Stimulated activated CD8-positive, alpha-beta memory T cell treated with anti-CD3 and anti-CD28 coated beads, Interleukin-15, amount 100 ng/mL, for 24 hours (primary cell): ENCODE measurements at places on chromosomes 11 and 22.

DNA sequence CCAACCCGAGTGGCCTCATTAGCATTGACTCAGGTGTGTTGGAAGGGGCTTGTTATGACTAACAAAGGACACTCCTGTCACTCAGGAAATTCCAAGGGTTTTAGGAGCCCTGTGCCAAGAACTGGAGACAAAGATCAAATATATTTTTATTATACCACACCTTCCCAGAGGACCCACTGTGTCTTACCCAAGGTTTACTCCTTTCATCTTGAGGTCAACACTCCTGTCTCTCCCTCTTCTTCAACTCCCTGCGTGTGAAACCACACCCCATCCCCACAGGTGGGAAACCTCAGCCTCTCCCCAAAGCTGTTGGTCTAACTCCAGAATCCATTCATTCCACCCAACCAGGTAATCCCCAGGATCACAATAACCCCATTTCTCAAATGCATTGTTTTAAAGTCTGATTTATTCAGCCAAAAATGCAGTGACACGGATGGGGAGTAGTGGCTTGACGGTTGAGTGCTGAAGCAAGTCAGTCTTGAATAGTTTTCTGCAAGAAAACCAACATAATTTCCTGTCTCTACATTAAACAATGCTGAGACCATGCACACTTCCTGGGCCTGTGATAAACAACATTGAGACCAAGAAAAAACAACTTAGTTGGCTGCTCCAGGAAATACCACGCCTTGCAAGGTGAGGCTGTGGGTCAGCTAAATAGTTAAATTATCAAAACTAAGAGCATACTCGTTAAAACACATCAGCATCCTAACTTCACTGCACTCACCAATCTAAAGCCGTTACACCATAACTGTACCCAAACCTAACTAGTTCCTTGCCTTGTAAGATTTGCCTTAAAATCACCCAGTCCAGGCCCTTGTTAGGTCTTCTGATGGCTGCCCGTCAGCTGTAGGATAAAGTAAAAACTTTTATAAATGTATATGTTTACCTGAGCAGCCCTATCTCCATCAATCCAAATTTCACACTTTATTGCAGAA is 38.5 kb upstream of the SPON1 start:
- DNase-seq: no peak

DNA sequence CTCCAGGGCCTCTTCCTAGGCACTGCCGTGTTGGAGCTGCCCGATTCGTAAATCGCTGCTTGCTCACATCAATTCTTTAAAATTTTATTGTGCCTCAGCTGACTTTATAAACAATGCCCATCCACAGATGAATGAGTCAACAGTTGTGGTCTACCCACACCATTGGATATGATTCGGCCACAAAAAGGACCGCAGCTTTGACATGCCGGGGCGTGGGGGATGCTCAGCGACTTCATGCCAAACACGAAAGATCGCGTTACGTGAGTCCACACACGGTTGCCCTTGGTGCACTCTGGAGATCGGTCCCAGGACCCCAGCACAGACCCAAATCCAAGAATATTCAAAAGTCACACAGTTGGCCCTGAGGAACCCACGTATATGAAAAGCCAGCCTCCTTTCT is 195.7 kb downstream of the CTTN start:
- no peak for DNase-seq

GRCh38 chr11:130522284-130522961 is 74.0 kb downstream of the ADAMTS15 start:
- DNase-seq: no peak

- no peak for DNase-seq
Measured at GRCh38 chr11:35541621-35542375, 16.4 kb upstream of the PAMR1 start.

- no peak for DNase-seq
Measured at GRCh38 chr11:17887779-17888178, 125.1 kb downstream of the SERGEF start.

DNA sequence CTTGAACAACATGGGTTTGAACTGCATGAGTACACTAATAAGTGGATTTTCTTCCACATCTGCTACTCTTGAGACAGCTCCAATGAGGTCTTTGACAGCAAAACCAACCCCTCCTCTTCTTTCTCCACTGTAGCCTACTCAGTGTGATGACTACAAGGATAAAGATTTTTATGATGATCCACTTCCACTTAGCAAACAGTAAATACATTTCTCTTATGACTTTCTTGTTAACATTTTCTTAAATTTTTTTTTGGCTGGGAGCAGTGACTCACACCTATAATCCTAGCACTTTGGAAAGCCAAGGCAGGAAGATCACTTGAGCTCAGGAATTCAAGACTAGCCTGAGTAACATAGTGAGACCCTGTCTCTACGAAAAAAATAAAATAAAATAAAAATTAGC is 9.9 kb upstream of the EIF4G2 start:
- DNase-seq: no peak

- DNase-seq: no peak
Measured at GRCh38 chr11:13826505-13827278, 135.8 kb upstream of the SPON1 start.

- DNase-seq: no peak
Measured at GRCh38 chr11:112459001-112459400, 198.3 kb upstream of the PLET1 start.
